ENCODE measurements at places on chromosomes 6 and 20.
A peak's percentile ranks its signal among the peaks of the same experiment; 100 is the strongest.

- no peak for DNase-seq
These were observed 177.1 kb upstream of the ARID1B start for GRCh38 chr6:156599978-156600590.

DNA sequence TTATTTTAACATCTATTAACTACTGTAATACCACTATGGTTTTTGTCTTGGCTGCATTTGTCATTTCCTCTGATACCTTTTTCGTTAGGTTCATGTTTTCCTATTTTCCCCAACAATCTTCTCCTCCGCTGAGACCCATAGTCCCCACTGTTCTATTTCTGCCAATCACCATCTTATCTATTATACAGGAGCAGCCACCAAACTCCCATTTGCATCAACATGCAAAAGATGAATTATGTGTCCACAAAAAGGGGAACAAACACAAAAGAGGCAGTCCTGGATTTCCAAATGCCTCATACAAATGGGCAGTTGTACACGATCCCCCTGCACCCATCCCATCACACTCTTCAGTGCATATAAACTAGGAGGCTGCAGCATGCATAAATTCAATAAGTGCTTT is 121.7 kb upstream of the MYLIP start:
- DNase-seq, result no peak

DNA sequence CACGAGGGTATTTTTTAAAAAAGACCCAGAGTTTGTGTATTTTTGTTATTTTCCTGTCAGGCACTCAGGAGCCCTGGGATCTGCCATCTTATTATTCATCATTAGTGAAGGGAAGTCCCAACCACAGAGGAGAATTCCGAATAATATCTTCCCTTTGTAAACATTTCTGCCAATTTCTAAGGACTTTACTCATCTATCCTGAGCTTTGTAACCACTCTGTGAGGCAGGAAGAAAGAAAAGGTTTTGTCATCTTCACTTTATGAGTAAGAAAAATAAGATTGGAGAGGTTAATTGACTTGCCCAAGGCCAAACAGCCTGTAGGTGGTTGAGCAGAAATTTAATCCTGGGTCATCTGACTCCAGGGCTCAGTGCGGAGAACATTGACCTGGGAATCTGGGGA is 23.0 kb upstream of the IYD start:
- DNase-seq, result no peak

GRCh38 chr6:100257793-100258395 is 206.8 kb downstream of the SIM1 start:
- DNase-seq, result no peak

GRCh38 chr6:82775361-82775760 is 290.3 kb downstream of the UBE3D start:
- DNase-seq, result no peak

DNA sequence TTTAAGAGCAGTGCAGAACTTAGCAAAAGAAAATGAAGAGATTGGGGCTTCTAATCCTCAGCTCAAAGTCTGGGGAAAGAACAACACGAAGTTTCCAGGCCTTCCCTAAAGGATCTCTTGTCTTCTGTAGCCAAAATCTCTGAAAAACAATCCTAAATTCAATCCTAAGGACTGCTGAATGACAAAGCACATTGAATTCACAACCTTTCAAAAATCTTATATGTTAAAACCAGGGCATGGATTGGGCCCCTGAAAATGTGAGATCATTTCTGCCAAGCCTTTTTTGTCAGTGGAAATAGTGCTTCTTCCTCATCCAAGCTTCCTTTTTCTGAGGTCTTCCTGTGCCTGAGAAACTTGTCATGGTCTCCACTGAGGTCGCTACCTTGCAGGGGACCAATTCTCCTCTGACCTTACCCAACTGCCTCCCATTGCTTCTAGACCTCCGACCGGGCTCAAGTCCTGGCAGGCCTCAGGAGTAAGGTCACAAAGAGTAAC is 126.2 kb upstream of the ARID1B start:
- no peak for DNase-seq

DNA sequence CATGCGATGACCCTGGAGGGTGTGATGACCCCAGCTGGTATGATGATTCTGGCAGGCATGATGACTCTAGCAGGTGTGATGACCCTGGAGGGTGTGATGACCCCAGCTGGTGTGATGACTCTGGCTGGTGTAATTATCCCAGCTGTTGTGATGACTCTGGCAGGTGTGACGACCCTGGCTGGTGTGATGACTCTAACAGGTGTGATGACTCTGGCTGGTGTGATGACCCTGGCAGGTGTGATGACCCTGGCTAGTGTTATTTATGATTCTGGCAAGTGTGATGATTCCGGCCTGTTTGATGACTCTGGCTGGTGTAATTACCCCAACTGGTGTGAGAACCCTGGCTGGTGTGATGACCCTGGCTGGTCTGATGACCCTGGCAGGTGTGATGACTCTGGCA is 427.2 kb downstream of the QKI start:
- no peak for DNase-seq

GRCh38 chr20:14454296-14454695 is 116.9 kb upstream of the FLRT3 start:
- no peak for DNase-seq

DNA sequence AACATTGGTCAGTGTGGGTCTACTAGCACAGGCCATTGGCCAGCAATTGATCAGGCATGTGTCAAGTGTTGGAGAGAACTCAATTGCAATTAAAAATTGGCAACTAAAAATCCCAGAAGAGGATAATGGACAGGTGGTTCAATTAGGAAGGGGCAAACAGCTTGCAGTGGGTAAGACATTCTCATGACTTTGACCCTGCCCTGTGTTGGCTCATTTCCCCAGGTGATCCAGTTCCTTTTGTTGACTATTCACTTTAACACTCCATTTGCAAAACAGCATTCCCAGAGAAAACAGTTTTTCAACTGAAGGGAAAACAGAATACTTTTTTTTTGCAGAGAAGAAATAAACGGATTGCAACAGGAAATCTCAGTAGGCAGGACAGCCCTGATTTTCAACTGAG is 28.9 kb upstream of the SCGN start:
- DNase-seq, result no peak

DNA sequence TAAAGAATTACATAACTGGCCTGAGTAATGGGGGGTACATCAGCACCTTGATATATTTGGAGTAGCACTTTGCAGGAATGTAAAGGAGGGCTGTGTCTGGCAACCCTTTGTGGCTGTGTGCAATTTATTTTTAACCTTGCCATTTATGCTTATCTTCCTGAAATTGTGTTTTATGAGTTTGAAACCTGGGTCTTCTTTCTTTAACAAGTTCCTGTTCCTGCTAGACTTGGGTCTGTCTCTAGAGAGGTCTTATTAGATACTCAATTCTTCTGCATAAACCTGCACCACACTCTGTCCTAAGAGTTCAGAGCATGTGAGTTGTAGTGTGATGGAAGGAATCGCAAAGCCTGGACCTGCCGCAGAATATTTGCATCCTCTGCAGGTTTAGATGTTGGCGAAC is 181.0 kb downstream of the JARID2 start:
- DNase-seq, result no peak

- DNase-seq, result peak; percentile 84
These were observed 23.6 kb upstream of the WFDC2 start for GRCh38 chr20:45445805-45446562.

GRCh38 chr6:106152952-106153351 is 66.8 kb downstream of the PRDM1 start:
- DNase-seq, result no peak

GRCh38 chr6:143283887-143284645 is 166.4 kb downstream of the ADAT2 start:
- no peak for DNase-seq

DNA sequence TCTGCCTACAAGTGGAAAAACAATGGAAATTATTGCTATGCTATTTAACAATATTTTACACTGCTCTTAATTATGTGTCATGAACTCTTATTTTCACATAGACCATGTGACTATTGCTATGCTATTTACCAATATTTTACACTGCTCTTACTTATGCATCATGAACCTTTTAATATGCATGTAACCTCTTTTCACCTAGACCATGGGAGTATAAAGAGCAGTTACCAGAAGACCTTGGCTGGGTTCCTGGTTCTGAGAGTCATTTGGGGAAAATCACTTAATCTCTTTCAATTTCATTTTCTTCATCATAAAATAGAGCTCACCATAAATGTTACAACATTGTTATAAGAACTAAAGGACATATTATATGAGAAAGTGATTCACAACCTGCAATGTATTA is 223.8 kb upstream of the RNF217 start:
- no peak for DNase-seq

- no peak for DNase-seq
These were observed 62.9 kb downstream of the MRPL14 start for GRCh38 chr6:44064089-44064947.

DNA sequence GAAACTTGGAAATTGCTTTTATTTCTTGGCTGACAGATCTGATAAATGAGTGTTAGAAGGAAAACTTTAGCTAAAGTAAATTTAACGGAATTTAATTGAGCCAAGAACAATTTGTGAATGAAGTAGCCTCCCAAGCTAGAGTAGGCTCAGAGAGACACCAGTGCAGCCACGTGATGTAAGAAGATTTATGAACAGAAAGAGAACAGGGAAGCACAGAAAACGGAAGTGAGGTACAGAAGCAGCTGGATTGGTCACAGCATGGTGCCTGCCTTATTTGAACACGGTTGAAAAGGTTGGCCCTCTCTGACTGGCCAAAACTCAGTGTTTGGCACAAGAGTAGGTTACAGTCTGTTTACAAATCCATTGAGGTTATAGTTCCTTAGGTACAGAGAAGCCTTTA is 29.5 kb upstream of the IFNGR1 start:
- no peak for DNase-seq

- no peak for DNase-seq
These were observed 117.2 kb upstream of the ESR1 start for GRCh38 chr6:151690303-151690702.

DNA sequence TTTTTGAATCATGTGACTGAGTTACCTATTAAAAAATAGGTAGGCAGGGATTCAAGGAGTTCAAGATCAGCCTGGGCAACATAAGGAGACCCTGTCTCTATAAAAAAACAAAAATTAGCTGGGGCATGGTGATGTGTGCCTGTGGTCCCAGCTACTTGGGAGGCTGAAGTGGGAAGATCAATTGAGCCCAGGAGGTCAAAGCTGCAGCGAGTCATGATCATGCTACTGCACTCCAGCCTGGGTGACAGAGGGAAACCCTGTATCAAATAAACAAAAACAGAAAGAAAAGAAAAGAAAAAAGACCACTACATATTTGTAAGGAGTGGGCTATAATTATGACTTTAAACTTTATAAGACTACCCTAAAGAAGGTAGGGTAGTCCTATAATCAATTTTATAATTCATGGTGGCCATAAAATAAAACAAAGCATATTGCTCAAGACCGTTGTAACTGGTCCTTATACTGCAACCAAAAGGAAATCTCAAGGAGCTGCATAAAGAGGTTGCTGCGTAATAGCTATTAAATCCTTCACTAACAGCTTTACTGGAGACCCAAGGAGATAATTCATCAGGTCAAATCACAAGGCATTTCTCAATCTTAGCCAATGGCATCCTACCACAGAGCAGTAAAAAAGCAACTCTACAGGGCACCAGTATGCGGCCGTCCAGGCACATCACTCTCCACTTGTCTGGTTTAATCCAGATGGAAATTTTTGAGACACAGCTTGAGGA is 13.5 kb downstream of the PIGU start:
- no peak for DNase-seq

- DNase-seq, result no peak
These were observed 59.2 kb upstream of the DUSP22 start for GRCh38 chr6:232982-233640.

- no peak for DNase-seq
These were observed 28.2 kb downstream of the PDRG1 start for GRCh38 chr20:31923388-31924331.

- DNase-seq, result no peak
These were observed 174.8 kb downstream of the DOK5 start for GRCh38 chr20:54650052-54650719.

- DNase-seq, result no peak
These were observed 221.8 kb upstream of the SOX4 start for GRCh38 chr6:21371676-21372171.

DNA sequence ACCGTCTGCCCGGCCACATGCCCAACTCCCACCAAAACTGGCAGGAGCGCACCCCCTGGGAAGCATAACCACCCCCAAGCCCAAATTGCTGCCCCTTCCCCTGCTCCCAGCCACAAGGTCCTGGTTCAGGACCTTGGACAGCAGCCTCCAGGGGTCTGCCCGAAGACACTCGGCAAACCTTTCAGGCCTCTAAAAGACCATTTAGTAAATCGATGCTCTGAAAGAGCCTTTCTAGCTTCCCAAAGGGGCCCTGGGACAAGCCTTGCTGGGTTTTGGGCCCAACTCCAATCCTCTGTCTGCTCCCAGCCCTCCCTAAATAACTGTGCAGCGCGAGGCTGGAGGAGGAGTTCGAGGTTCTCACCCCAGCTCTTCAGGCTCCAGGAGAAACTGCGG is 30.5 kb downstream of the GRM4 start:
- DNase-seq, result peak; percentile 48

DNA sequence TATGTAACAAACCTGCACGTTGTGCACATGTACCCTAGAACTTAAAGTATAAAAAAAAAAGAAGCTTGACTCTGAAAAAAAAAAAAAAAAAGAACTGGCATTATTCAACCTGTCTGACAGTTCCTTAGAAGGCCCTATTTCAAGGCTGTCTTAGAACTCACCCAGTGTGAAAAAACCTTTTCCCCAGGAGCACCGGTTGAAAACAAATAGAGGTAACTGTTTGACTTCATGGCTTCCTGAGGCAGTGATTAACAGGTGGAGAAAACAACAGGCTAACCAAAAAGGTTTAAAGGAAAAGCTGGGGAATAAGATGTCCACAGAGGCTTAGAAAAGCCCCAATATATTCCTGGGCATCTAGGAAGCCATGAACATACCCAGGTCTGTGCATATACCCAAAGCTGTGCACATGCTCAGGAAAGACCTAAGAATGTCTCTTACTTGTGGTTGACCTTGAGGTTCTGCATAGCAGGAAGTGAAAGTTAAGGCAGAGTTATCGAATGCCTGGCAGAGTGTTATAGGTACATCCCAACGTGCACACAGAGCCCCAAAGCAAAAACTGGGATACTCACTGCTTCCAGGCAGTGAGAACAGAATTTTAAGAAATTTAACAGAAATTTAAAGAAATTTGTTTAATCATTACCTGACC is 7.0 kb downstream of the UQCC1 start:
- no peak for DNase-seq

- peak; percentile 20 for DNase-seq
These were observed 26.4 kb upstream of the ADGRG6 start for GRCh38 chr6:142275236-142276006.

- DNase-seq, result no peak
These were observed 90.8 kb downstream of the CFAP61 start for GRCh38 chr20:20143165-20143564.

GRCh38 chr20:49710971-49711666 is 2.6 kb downstream of the B4GALT5 start:
- no peak for DNase-seq

DNA sequence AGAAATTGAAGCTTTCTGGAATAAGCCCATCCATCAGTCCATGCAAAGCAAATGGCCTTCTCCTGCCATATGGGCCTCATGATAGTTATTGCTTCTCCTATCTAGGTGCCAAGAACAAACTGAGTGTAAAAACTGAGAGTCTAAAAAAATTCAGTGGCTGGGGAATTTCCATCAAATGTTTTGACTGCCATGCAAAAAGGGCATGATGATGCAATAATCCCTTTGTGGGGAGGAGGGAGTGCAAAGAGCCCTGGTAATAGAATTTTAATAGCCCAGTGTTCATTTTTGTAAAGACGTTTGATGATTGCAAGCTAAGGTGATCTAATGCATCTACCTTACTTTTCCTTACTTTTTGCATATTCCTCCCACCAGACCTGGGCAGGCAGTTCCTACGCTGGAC is 683.7 kb downstream of the EPM2A start:
- DNase-seq, result no peak
